CD4-positive, CD25-positive, alpha-beta regulatory T cell (primary cell): ENCODE measurements at places on chromosomes 2 and 18.

DNA sequence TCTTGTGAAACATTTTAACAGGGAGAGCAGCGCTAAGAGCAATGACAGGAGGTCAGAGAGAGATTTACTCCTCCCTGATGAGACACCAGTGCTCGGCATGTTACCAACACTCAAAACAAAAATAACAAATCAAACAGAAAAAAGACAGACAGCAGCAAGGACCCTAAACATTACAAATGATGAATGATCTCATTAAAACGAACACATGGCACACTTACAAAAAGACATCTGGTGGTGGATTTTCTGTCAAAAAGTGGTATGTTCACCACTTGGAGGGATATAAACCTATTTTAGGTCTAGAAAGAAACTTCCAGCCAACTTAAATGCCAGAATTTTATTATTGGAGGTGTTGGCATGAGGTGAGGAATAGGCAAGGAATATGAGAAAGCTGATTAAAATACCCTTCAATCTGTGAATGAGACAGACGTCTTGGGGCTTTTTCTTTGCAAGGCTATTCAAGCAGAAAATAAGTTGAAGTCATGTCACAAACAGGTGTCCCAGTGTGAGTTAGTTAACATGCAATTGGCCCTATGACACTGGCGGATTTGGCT lies 112.8 kb downstream of the PRELID3A start:
- DNase-seq = no peak

DNA sequence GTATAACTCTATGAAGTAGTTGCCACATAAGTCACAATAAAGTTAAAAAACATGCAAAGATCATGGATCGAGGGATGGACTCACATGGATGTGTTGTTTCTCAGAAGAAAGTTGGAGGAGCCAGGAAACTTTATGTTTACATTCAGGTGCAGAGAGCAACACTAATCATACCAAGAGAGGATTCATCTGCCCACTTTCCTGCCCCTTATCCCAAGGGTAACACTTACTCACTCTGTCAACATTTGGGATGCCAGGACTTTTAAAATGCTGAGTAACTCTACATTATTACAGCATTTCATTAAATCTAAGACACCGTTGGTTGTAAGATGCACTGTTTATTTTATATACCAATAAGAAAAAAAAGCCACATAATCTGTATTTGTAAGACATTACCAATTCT lies 170.4 kb downstream of the KCNE4 start:
- DNase-seq = no peak

DNA sequence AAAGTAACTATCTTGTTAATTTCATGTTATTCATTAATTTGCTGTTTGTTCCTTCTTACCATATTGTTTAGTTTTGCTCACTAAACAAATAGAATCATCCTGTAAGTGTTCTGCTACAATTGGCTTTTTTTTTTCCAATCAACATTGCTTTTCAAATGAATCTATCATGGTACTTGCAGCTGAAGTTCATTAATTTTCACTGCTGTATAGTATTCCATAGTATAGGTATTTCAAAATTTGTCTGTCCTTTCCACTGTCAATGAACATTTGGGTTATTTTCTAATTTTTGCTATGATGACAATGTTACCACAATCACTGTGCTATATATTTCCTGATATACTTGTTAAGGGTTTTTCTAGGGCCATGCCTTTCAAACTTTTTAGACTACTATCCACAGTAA lies 89.0 kb upstream of the LYPD1 start:
- DNase-seq = no peak

DNA sequence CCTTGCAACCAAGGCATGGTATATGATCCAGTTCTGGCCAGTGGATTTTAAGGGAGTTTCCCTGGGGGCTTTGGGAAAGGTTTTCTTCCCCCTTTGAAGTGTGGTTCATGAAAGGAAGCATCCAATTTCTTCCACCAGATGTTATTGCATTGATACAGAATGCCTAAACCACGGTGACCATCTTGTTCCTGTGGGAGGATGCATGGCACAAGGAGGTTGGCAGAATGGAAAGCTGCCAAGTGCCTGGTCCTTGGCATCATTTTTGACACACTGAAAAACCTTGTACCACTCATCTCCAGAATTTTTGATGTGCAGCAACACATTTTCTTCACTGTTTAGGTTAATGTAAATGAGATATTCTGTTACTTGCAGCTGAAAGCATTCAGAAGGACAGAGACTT lies 55.2 kb upstream of the CXCR4 start:
- no peak for DNase-seq

GRCh38 chr2:121288454-121289231 lies 3.6 kb upstream of the TFCP2L1 start:
- DNase-seq = no peak
